MCF 10A (cell line): ENCODE measurements at places on chromosomes 5 and 9. TPM values are rescaled to one million over a fixed set of nuclear protein-coding genes. Genes with fewer than 3 reads are reported as not detected.

Gene SPEF2
- total RNA-seq = 5.3 and 5.6 TPM in 2 replicates

Gene SLC36A3
- not detected in 2 replicates for total RNA-seq

Gene ANXA2R
- total RNA-seq = 0.98 and 1.3 TPM in 2 replicates

Gene PCDHB13
- total RNA-seq = 3.5 and 4.7 TPM in 2 replicates

Gene CDX1
- total RNA-seq = not detected in 2 replicates

Gene SLC6A19
- not detected in 2 replicates for total RNA-seq

Gene CNTNAP3
- 9.9 and 11.2 TPM in 2 replicates for total RNA-seq

Gene GRIN3A
- total RNA-seq = not detected in 2 replicates

Gene PCDHGA2
- total RNA-seq = 0.32 and 0.33 TPM in 2 replicates

Gene MOB3B
- 2.2 and 3.7 TPM in 2 replicates for total RNA-seq

Gene IRX2
- total RNA-seq = 35.4 and 43.4 TPM in 2 replicates

Gene PITX1
- total RNA-seq = 37.1 and 42.9 TPM in 2 replicates

Gene KIF12
- not detected in 2 replicates for total RNA-seq

Gene RAD23B
- total RNA-seq = 173 and 222 TPM in 2 replicates

Gene PCA3
- total RNA-seq = not detected in 2 replicates

Gene ELAVL2
- 1.6 and 6.0 TPM in 2 replicates for total RNA-seq

Gene OR1L6
- total RNA-seq = not detected in 2 replicates

Gene MAMDC2
- total RNA-seq = not detected in 2 replicates

Gene DRD1
- not detected in 2 replicates for total RNA-seq

Gene GRIA1
- total RNA-seq = not detected in 2 replicates

Gene SLC22A4
- 13.5 and 17.5 TPM in 2 replicates for total RNA-seq

Gene TBCA
- 310 and 374 TPM in 2 replicates for total RNA-seq

Gene OBP2A
- not detected in 2 replicates for total RNA-seq

Gene SLIT3
- total RNA-seq = 0.34 and 0.89 TPM in 2 replicates

Gene FBXW5
- total RNA-seq = 88.8 and 100 TPM in 2 replicates

Gene IL4
- not detected in 2 replicates for total RNA-seq

Gene BRINP1
- total RNA-seq = not detected in 2 replicates

Gene RLN2
- total RNA-seq = not detected in 2 replicates

Gene ORM2
- not detected in 2 replicates for total RNA-seq

Gene SLC46A2
- not detected in 2 replicates for total RNA-seq

Gene NR5A1
- not detected in 2 replicates for total RNA-seq

Gene LPAR1
- total RNA-seq = 0.21 and 0.47 TPM in 2 replicates

Gene TENT4A
- 25.6 and 27.6 TPM in 2 replicates for total RNA-seq

Gene DCAF12
- total RNA-seq = 39.8 and 44.2 TPM in 2 replicates

Gene ZDHHC11B
- total RNA-seq = 0.17 TPM in 1 of 2 replicates, not detected in the other

Gene SPINK6
- 0.56 and 1.9 TPM in 2 replicates for total RNA-seq

Gene PHF24
- not detected in 2 replicates for total RNA-seq

Gene LVRN
- 0.71 and 0.77 TPM in 2 replicates for total RNA-seq

Gene PLEKHG4B
- total RNA-seq = not detected in 2 replicates

Gene ATOX1
- total RNA-seq = 155 and 168 TPM in 2 replicates

Gene PRXL2C
- 15.6 and 17.0 TPM in 2 replicates for total RNA-seq

Gene ZNF618
- total RNA-seq = 4.8 and 6.6 TPM in 2 replicates
